ENCODE measurements at places on chromosomes 6 and 20. TPM values are rescaled to one million over a fixed set of nuclear protein-coding genes. Genes with fewer than 3 reads are reported as not detected.

Gene HSPA12B
- total RNA-seq, result 21.2 TPM

- H3K4me1 ChIP-seq, result no peaks in the 10 kb centered on the region
- no peaks in the 10 kb centered on the region for H3K36me3 ChIP-seq
- no peak for DNase-seq
- H3K27ac ChIP-seq, result no peak overlapping the region
- H3K4me3 ChIP-seq, result no peak overlapping the region
- H3K27me3 ChIP-seq, result no peaks in the 10 kb centered on the region
Measured at GRCh38 chr6:156978948-156979347, 201.8 kb downstream of the ARID1B start.

Gene RAB44
- total RNA-seq, result 0.29 TPM

Gene MCM3
- 24.5 TPM for total RNA-seq

- no peaks in the 10 kb centered on the region for H3K36me3 ChIP-seq
- no peak overlapping the region for H3K4me3 ChIP-seq
- H3K27me3 ChIP-seq, result no peaks in the 10 kb centered on the region
- no peaks in the 10 kb centered on the region for H3K4me1 ChIP-seq
- no peak for DNase-seq
- no peak overlapping the region for H3K27ac ChIP-seq
Measured at GRCh38 chr6:52887910-52888524, 21.5 kb downstream of the GSTA3 start.

DNA sequence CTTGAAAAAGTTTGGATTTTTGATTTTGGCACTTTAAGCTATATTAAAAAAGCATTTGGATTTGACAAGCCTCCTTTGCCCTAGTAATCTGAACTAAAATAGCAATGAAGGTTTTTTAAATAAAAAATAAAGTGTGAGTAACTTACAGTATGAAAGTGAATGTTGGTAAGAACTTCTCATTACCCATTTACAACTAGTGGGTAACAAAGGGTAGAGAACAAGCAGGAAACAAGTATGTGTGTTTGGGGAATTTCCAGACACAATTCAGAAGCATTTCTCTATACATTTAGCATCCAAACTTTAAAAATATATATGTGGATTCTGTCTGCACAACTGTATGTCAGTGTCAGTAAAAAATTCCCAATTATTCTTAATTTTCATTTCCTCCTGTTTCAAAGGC, 2.9 kb downstream of the TMEM30A start:
- no peaks in the 10 kb centered on the region for H3K36me3 ChIP-seq
- peaks cover 12% of the 10 kb centered on the region for H3K4me1 ChIP-seq
- DNase-seq, result no peak
- no peak overlapping the region for H3K27ac ChIP-seq
- H3K27me3 ChIP-seq, result no peaks in the 10 kb centered on the region

Measured in aorta (tissue), 5 donors.